Stimulated activated CD4-positive, alpha-beta T cell treated with anti-CD3 and anti-CD28 coated beads, Interleukin-1b, Interleukin-23, amount 100 ng/mL, for 1 hour (primary cell): ENCODE measurements at places on chromosomes 11 and 22.

DNA sequence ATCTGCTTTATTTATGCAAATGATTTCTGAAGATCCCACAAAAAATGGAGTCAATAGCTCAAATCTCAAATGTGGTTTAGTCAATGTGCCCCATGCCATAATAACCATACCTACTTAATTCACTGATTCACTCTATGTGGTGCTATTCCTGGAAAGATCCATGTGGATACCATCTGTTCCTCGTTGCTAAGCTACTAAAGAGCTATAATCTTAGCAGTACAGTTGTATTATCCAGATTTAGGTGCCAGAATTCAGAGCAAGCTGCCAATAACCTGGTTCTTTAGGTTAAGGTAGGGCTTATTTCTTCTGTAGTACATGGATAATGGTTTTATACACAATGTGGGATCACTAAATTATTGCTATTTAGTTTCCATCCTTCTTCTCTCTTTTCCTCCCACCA is 974.7 kb upstream of the CCDC90B start:
- no peak for DNase-seq

GRCh38 chr11:102229510-102230123 is 87.7 kb upstream of the BIRC3 start:
- no peak for DNase-seq

DNA sequence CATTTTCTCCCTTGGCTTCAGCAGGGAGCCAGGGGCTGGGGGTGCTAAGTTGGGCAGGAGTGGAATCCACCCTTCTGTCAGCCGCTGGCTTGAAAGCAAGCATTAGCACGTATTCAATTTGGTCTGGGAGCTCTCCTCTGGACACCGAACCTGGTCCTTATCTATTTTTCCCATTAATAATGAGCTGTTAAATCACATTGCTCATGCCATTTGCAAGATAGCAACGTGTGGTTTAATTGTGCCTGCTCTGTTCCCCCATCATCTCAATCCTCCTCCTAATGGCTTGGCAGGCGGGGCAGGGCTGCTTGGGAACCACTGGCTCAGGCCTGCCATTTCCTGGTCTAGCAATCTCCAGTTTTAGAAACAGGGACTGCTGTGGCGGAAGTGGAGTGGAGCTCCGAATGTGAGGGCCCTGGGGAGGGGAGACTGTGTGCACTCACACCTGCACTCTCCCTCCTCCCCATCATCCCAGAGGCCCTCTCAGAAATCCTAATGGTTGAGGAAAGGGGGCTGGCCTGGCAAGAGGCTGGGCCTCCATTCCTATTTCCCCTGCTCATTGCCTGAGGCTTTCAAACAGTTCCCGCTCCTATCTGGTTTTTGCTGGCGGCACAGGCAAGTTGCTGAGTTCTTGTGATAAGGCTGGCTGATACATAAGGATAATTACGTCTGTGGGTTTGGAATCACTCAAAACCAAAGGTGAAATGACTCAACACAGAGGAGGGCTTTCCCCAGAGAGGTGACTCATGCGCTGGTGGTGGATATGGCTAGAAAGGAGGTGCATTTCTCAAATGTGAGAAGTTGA is 201.2 kb upstream of the E2F8 start:
- no peak for DNase-seq

- no peak for DNase-seq
Measured at GRCh38 chr22:25630447-25630846, 66.0 kb downstream of the GRK3 start.

DNA sequence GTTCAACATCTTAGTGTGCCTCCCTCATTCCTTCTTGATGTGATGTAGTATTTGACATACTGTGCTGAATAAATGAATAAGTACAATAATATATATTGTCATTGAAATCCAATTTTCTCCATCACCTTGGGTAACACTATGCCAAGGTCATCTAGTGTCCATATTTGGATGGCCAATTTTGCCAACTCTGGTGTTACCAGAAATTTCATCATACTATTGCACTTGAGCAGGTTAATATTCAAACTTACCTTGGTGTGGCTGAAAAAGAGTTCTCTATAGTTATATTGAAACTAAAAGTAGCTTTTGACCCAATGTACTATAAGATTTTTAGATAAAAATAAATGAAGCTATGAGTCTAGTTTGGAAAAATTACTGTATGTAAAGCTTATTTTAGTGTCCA is 98.2 kb upstream of the SLC6A5 start:
- DNase-seq = no peak

- no peak for DNase-seq
Measured at GRCh38 chr11:44468345-44468988, 97.0 kb upstream of the CD82 start.

- no peak for DNase-seq
Measured at GRCh38 chr11:83978942-83979341, 692.8 kb upstream of the CCDC90B start.

DNA sequence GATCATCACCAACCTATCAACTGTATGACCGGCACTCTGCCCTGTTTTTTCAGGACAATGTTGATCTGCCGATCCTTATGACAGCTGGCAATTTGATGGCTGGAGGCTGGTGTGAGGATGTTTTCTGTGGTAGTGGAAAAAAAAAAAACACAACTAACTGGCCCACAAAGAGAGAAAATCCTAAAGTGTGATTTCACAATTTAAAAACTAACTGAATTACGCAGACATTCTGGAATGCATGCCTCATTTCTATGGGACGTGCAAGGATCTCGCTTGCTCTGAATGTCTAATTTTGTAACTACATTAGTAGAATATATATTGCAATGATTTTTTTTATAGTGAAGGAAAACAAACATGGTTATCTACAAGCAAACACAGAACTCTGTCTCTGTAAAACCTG is 590.5 kb downstream of the ETS1 start:
- DNase-seq = no peak

DNA sequence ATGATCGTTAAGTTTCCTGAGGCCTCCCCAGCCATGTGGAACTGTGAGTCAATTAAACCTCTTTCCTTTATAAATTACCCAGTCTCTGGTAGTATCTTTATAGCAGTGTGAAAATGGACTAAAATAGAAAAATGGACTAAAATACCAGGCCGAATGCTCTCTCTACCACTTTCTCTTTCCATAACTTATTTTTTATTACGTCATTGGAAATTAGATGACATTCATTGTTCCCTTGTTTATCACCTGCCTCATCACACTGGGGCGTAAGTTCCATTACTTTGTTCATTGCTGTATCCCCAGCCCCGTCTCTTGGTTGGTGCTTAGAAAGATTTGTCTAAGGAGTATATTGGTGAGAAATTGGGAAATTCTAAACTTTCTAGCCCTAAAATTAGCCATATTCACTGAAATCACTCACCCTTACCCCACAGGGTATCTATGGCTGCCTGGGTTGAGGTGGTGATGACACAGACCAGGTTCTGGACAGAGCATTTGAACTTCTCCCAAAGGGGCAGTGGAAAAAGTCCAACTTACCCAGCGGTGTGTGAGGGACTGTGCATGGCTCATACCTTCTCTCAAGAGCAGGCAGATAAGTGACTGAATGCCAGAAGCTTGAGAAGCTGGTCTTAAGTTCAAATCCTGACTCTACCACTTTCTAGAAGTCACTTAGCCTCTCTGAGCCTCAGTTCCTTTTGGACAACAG is 50.9 kb upstream of the TP53I11 start:
- DNase-seq = no peak
